Activated CD4-positive, alpha-beta T cell treated with anti-CD3 and anti-CD28 coated beads for 36 hours (primary cell): ENCODE measurements at places on chromosomes 11 and 22. TPM values are rescaled to one million over a fixed set of nuclear protein-coding genes. Genes with fewer than 3 reads are reported as not detected.

- H3K4me1 ChIP-seq = peaks cover 27% of the 10 kb centered on the region
- H3K27ac ChIP-seq = no peak overlapping the region
- no peaks in the 10 kb centered on the region for H3K27me3 ChIP-seq
- no peak overlapping the region for H3K4me3 ChIP-seq
- H3K36me3 ChIP-seq = no peaks in the 10 kb centered on the region
These were observed 3.5 kb downstream of the C11orf21 start for GRCh38 chr11:2298131-2298794.

GRCh38 chr11:16299390-16299789 lies 57.0 kb downstream of the SOX6 start:
- H3K36me3 ChIP-seq = no peaks in the 10 kb centered on the region
- DNase-seq = no peak
- no peaks in the 10 kb centered on the region for H3K4me1 ChIP-seq
- H3K27me3 ChIP-seq = no peaks in the 10 kb centered on the region

- H3K4me3 ChIP-seq = no peak overlapping the region
- no peaks in the 10 kb centered on the region for H3K4me1 ChIP-seq
- H3K27ac ChIP-seq = no peak overlapping the region
- no peaks in the 10 kb centered on the region for H3K36me3 ChIP-seq
These were observed 8.9 kb upstream of the TMEM9B start for GRCh38 chr11:8973121-8973520.

GRCh38 chr22:34781681-34782080 lies 284.3 kb upstream of the ISX start:
- no peak overlapping the region for H3K4me3 ChIP-seq
- H3K27me3 ChIP-seq = peaks cover 3% of the 10 kb centered on the region
- DNase-seq = no peak

GRCh38 chr11:119721129-119722120 lies 7.6 kb downstream of the NECTIN1 start:
- H3K4me1 ChIP-seq = no peaks in the 10 kb centered on the region
- no peak overlapping the region for H3K4me3 ChIP-seq
- H3K27me3 ChIP-seq = no peaks in the 10 kb centered on the region
- no peaks in the 10 kb centered on the region for H3K36me3 ChIP-seq
- no peak overlapping the region for H3K27ac ChIP-seq

DNA sequence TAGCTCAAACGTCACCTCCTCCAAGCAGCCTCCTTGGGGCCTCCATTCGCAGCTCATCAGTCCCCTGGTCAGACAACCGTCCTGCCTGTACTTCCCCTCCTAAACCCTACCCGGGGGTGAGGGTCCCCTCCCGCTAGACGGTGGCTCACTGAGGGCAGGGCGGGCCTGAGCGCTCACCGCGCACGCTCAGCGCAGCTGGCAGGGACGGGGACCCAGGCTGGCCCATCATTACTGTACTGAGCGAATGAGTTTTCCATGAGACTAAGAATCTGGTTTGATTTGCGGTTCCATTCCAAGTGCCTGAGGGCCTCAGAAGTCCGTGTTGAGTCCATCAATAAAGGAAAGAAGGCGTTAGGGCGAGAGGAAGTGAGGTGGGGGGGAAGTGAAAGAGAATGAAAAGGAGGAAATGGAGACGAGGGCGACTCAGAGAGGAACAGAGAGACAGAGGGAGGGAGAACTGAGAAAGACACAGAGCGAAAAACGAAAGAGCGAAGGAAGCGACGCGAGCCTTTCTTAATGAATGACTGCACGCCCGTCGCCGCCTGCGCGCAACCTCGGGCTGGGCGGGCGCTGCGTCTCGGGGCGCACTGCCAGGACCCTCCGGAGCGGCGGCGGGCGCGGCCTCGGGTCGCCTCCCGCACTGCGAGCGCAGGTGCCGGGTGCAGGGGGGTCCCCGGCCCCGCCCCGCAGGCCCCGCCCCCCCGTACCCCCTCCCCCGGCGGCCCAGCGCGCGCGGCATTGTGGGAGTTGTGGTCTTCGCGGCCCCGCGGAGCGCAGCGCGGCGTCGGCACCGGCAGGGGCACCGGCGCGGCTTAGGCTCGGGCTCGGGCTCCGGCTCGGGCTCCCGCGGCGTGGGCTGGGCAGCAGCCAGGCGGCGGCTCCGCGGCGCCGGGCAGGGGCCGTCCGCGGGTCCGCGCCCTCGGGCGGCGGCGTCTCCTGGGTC lies at the start of gene ASPHD2:
Gene ASPHD2 (plus strand): TSS at position 746 of the 943 bp plus-strand sequence. CDS start 4,356 bp downstream, outside the sequence.
- H3K4me1 ChIP-seq = peaks cover 48% of the 10 kb centered on the region
- DNase-seq = peak; percentile 89
- H3K36me3 ChIP-seq = peaks cover 11% of the 10 kb centered on the region
- no peaks in the 10 kb centered on the region for H3K27me3 ChIP-seq
- peak within 1 kb of the TSS; percentile 90 for H3K4me3 ChIP-seq

DNA sequence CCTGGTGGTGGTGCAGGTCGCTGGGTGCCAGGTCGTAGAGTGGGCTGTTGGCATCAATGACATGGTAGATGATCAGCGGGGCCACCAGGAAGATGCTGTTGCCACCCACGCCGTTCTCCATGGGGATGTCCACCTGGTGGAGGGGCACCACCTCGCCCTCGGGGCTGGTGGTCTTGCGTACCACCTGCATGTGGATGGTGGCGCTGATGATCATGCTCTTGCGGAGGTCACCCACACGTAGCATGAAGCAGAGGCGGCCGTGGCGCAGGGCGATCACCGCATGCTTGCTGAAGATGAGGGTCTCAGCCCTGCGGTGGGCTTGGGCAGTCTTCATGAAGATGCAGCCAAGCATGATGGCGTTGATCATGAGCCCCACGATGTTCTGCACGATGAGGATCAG lies 1.2 kb downstream of the KCNJ11 start:
- no peak overlapping the region for H3K27ac ChIP-seq
- H3K4me3 ChIP-seq = peak overlapping the region; percentile 28
- DNase-seq = no peak
- H3K27me3 ChIP-seq = peaks cover 8% of the 10 kb centered on the region

The ELFN2 gene
- total RNA-seq = 0.25 TPM

DNA sequence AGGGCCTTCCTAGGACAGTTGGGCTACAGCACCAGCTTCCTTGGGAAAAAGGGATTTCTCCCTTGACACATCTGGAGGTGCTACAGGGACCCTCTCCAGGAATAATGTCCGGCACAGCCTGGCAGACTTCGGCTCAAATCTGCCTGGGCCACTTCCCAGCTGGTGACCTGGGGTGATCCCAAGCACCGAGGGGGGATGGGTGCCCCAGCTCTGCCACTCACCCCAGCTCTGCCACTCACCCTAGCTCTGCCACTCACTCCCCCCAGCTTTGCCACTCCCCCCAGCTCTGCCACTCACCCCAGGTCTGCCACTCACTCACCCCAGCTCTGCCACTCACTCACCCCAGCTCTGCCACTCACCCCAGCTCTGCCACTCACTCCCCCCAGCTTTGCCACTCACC lies 9.9 kb downstream of the OSBPL5 start:
- no peak overlapping the region for H3K4me3 ChIP-seq
- H3K4me1 ChIP-seq = peaks cover 8% of the 10 kb centered on the region
- H3K27ac ChIP-seq = no peak overlapping the region
- no peaks in the 10 kb centered on the region for H3K36me3 ChIP-seq

GRCh38 chr22:48870436-48870835 lies 957.2 kb downstream of the BRD1 start:
- DNase-seq = no peak
- H3K36me3 ChIP-seq = no peaks in the 10 kb centered on the region
- H3K27ac ChIP-seq = no peak overlapping the region
- H3K4me3 ChIP-seq = no peak overlapping the region

The POU2AF2 gene
- total RNA-seq = 0.14 TPM

DNA sequence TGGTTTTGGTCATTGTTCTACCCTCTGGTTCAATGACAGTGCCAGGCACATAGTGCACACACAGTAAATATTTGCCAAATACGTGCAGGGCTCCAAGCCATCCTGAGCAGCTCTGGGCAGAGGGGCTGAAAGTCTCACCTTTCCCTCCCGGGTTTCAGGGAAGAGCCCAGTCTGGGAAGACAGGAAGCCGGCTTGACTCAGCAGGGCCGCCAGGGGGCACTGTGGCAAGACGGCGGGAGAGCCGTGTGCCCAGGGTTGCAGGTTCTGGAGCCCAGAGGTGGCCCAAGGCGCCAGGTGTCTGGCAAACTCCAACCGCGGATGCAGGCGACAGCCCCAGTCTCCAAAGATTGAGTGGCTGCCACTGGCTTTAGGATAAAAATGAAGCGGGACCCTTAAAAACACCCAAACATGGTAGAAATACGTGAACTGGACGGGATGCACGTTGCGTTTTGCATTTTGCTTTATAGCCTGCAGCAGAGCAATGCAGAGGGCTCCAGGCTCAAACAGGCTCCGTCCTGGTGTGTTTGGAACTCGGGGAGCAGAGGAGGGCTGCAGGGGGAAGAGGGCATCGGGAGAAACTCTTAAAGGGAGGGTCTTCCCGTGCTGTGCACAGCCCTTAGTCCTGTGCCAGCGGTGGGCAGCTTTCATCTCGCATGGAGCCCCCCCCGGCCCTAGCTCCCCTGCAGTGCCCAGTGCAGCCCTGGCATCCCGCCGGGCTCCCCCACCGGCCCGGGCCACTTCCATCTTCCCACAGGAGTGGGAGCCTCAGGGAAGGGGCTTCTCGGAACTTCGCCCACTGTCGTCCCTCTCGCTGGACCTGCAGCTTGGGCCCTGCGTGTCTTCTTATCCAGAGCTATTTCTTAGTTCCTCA lies 10.7 kb downstream of the KRTAP5-5 start:
- no peaks in the 10 kb centered on the region for H3K36me3 ChIP-seq
- no peak overlapping the region for H3K27ac ChIP-seq
- H3K27me3 ChIP-seq = peaks cover 6% of the 10 kb centered on the region
- no peak overlapping the region for H3K4me3 ChIP-seq
- H3K4me1 ChIP-seq = no peaks in the 10 kb centered on the region
- DNase-seq = peak; percentile 54

DNA sequence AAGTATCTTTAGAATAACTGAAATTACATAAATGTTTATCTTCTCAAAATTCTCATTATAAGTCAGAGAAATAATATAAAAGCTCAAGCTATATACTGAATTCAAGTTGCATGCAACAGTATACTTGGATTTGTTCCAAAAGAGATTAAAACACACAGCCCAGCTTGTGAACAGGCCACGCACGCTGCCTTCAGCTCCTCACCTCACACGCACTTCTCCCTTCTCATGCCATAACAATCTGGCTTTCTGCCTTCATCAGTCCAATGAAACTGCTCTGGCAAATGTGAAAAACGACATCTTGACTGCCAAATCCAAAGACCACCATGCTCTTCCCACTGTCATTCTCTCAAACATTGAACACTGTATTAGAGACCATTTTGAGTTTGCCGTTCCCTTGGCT lies 22.1 kb downstream of the ATP6V1E1 start:
- peaks cover 8% of the 10 kb centered on the region for H3K36me3 ChIP-seq
- no peak for DNase-seq
- H3K27ac ChIP-seq = no peak overlapping the region
- no peak overlapping the region for H3K4me3 ChIP-seq
- H3K27me3 ChIP-seq = no peaks in the 10 kb centered on the region

GRCh38 chr22:46549971-46550641 lies 12.7 kb upstream of the CELSR1 start:
- H3K4me3 ChIP-seq = no peak overlapping the region
- no peaks in the 10 kb centered on the region for H3K36me3 ChIP-seq
- H3K27me3 ChIP-seq = peaks cover under 1% of the 10 kb centered on the region
- peaks cover 1% of the 10 kb centered on the region for H3K4me1 ChIP-seq
- no peak for DNase-seq

DNA sequence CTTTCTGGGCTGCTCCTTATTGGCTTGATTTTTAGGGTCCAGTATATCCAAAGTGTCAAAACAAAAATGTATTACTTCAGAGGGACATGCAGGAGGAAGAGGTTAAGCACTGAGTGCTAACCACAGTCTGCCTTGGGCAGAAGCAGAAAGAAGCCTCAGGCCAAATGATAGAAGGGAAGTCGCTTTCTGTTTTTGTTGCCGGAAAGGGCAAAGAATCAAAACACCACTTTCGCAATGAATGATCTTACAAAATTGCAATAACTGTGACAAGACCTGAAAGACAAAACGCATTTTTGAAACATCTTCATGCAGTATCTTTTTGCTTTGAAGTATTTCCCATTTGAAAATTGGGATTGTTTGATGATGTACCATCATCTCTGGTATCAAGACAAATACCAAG lies 70.1 kb upstream of the PICALM start:
- H3K27ac ChIP-seq = peak overlapping the region; percentile 55
- no peaks in the 10 kb centered on the region for H3K27me3 ChIP-seq
- H3K36me3 ChIP-seq = no peaks in the 10 kb centered on the region
- peak; percentile 41 for DNase-seq

The DYNC2H1 gene
- total RNA-seq = 1.9 TPM

The ADAMTS15 gene
- not detected for total RNA-seq

DNA sequence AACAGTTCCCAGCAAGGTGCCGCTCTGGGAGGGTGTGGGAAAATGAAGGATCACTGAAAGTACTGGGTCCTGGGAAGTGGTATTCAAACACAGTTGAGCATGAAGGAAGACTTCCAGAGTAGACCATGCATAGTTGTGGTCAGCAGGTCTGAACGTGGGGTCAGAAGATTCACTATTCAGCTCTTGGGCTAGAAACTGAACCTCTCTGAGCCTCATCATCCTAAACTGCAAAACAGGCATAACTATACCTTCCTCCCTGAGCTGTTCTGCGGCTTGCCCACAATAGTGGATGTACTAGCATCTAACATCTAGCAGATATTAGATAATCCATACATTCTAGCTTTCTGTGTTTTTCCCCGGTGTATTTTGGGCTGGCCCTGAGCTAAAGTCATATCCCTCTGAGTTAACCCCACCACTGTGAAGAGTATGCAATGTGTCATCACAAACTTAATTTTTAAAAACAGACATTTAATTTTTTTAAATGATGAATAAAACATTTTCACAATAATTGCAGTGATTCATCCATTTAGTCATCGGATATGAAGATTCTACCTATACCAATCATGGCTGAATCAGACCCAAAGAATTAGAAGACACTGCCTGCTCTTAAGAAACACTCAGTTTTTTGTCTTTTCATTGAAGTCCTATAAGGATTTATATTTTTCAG lies 179.1 kb downstream of the BLID start:
- no peak for DNase-seq
- H3K4me1 ChIP-seq = no peaks in the 10 kb centered on the region
- peaks cover 14% of the 10 kb centered on the region for H3K27me3 ChIP-seq

GRCh38 chr11:108131993-108132392 lies 10.6 kb downstream of the ACAT1 start:
- H3K36me3 ChIP-seq = peaks cover 37% of the 10 kb centered on the region
- DNase-seq = no peak
- H3K4me3 ChIP-seq = no peak overlapping the region
- peak overlapping the region; percentile 66 for H3K27ac ChIP-seq
- H3K27me3 ChIP-seq = no peaks in the 10 kb centered on the region

- peaks cover 13% of the 10 kb centered on the region for H3K27me3 ChIP-seq
- H3K27ac ChIP-seq = no peak overlapping the region
- H3K36me3 ChIP-seq = no peaks in the 10 kb centered on the region
- H3K4me3 ChIP-seq = no peak overlapping the region
These were observed 30.1 kb upstream of the SYT13 start for GRCh38 chr11:45316258-45316657.

The LGALS1 gene
- total RNA-seq = 663 TPM

DNA sequence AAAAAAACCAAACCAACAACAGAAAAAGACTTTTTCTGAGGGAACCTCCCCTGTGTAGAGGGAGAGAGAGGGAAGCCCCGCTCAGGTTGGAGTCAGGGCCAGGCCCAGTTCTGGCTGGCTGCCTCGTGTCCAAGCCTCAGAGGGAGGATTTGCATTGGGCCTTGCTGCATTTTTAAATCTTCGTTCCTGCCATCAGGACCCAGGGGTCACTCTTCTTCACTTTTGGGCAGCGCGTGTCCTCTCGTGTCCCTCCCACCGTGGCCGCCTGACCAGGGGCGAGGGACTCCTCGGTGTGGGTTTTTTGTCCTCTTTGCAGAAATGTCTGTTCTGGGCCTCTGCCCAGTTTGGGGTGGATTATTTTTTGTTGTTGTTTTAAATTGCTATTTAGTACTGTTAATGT lies 57.9 kb downstream of the LRRC74B start:
- no peak overlapping the region for H3K27ac ChIP-seq
- peaks cover 5% of the 10 kb centered on the region for H3K4me1 ChIP-seq
- H3K36me3 ChIP-seq = no peaks in the 10 kb centered on the region
- no peak for DNase-seq
- no peak overlapping the region for H3K4me3 ChIP-seq
